ENCODE measurements at places on chromosomes 1 and 21. TPM values are rescaled to one million over a fixed set of nuclear protein-coding genes. Genes with fewer than 3 reads are reported as not detected.

Gene OR2L2
- not detected for total RNA-seq

Gene CXADR
- 5.1 TPM for total RNA-seq

Gene CFAP45
- 1.7 TPM for total RNA-seq

Gene SELENOF
- total RNA-seq, result 291 TPM

Gene CGN
- total RNA-seq, result 4.1 TPM

Gene MSTO1
- 26.5 TPM for total RNA-seq

Gene PPM1J
- total RNA-seq, result 0.06 TPM

Gene TLR5
- total RNA-seq, result 0.77 TPM

Gene DISC1
- total RNA-seq, result 3.4 TPM

Gene TSNAX
- total RNA-seq, result 36.5 TPM

Gene SLC1A7
- total RNA-seq, result not detected

Gene AQP10
- total RNA-seq, result not detected

Gene B3GALT2
- total RNA-seq, result not detected

Gene GAS5
- 584 TPM for total RNA-seq

Gene STK40
- 31.1 TPM for total RNA-seq

Gene AKR7A3
- 0.77 TPM for total RNA-seq

GRCh38 chr21:45525153-45525909 lies 16.9 kb downstream of the SLC19A1 start:
- no peak for DNase-seq

DNA sequence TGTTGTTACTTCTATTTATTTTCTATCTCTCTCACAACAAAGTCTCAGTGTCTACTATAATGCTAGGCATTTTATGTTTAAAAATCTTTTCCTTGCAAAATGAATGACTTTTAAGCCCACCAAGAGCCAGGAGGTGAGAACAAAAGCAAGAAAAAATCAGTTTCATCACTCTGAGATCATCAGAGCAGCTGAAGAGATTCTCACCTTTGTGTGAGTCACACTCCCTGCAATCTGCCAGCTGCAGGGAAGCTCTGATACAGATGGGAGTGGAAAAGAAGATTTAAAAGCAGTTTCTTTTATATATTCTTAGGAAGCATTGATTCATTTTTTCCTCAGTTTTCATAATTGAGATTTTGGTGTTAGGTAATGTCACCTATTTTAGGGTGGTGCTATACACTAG lies 107.6 kb downstream of the LHX9 start:
- peak; percentile 21 for DNase-seq

GRCh38 chr21:45164124-45164511 lies 89.7 kb downstream of the ADARB1 start:
- DNase-seq, result no peak

- no peak for DNase-seq
These were observed 57.5 kb upstream of the RBM15 start for GRCh38 chr1:110281363-110282290.

GRCh38 chr1:219422811-219423598 lies 189.9 kb downstream of the ZC3H11B start:
- DNase-seq, result peak; percentile 81

GRCh38 chr21:45843426-45843825 lies 138.1 kb upstream of the COL6A1 start:
- DNase-seq, result no peak

- no peak for DNase-seq
These were observed 16.8 kb upstream of the CD58 start for GRCh38 chr1:116587501-116588227.

GRCh38 chr1:41775956-41776585 lies 142.7 kb downstream of the HIVEP3 start:
- DNase-seq, result no peak

DNA sequence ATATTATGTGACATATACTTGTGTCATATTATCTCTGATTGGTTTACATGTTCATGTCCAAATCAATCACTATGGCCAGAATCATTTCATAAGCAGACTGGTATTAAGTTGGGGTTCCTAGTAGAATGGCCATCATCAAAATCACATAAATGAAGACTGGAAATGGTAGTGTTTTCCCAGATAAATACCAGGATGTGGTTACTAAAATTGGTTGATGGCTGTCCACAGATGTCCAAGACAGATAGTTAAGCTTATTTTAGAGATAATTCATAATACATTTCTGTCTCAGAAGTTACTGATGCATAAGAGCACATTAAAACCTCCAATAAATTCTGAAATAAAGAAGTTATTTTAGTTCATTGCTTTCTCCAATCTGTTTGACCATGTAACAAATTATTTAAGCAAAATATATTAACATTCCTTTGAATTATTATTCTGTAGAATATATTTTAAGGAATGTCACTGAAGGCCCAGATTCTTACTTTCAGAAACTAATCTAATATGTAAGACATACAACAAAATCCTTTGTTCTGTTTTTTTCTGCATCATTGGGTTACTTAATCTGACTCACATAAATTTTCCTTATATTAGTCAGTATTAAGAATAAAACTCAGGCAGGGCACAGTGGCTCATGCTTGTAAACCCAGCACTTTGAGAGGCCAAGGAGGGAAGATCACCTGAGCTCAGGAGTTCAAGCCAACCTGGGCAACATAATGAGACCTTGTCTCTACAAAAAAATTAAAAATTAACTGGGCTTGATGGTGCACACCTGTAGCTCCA lies 483.9 kb downstream of the PTPRC start:
- no peak for DNase-seq

GRCh38 chr1:95742591-95743089 lies 508.6 kb downstream of the RWDD3 start:
- peak; percentile 6 for DNase-seq

GRCh38 chr1:171828794-171829193 lies 12.5 kb upstream of the DNM3 start:
- DNase-seq, result no peak

GRCh38 chr1:58739856-58740466 lies 40.1 kb upstream of the MYSM1 start:
- DNase-seq, result peak; percentile 48

GRCh38 chr1:167518331-167518700 lies at the start of gene CD247:
Gene CD247, minus strand, starts transcription at chr1:167518529. Its CDS starts 64 bp downstream, at chr1:167518465.
- DNase-seq, result no peak

DNA sequence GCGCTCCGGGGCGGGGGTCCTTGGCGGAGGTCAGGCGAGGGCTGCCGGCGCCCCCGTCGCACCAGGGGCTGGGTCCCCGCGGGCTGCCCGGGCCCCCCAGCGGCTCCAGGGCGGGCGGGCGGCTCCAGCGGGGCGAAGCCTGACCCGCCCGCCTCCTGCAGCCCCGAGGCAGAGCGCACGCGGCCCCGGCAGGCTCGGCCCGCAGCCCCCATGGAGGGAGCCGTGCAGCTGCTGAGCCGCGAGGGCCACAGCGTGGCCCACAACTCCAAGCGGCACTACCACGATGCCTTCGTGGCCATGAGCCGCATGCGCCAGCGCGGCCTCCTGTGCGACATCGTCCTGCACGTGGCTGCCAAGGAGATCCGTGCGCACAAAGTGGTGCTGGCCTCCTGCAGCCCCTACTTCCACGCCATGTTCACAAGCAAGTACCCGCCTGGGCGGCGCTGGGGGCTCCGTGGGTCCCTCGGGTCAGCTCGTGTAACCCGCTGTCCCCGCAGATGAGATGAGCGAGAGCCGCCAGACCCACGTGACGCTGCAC lies 817 bp downstream of the KLHL17 start:
- DNase-seq, result no peak

- no peak for DNase-seq
These were observed 36.6 kb downstream of the OLFM3 start for GRCh38 chr1:101960142-101960541.

- peak; percentile 55 for DNase-seq
These were observed 15.8 kb downstream of the CDA start for GRCh38 chr1:20604678-20605077.

- no peak for DNase-seq
These were observed 42.3 kb downstream of the NVL start for GRCh38 chr1:224287714-224288113.

DNA sequence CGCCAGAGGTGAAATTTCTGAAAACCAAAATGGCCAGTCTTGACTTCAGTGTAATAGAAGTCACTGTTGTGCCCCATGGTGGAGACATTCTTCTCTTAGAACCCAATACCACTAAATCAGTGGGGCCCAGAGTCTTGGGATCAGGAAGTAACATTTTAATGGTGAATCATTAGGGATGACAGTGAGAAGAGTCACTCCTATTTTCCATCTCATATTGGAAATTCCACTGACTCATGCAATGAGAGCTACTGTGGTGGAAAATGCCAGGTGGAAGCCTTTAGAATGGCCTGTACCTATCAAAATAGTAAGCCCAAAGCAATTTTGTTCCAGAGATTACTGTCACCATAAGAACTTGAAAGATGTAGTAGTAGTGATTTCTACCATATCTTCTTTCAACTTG lies 20.6 kb upstream of the PPM1J start:
- peak; percentile 93 for DNase-seq

GRCh38 chr1:151849871-151850270 lies 3.6 kb downstream of the THEM5 start:
- no peak for DNase-seq

- peak; percentile 62 for DNase-seq
These were observed 2.2 kb upstream of the CRABP2 start for GRCh38 chr1:156707417-156708217.

GRCh38 chr1:202056644-202057334 lies 46.4 kb downstream of the ELF3 start:
- DNase-seq, result peak; percentile 73

DNA sequence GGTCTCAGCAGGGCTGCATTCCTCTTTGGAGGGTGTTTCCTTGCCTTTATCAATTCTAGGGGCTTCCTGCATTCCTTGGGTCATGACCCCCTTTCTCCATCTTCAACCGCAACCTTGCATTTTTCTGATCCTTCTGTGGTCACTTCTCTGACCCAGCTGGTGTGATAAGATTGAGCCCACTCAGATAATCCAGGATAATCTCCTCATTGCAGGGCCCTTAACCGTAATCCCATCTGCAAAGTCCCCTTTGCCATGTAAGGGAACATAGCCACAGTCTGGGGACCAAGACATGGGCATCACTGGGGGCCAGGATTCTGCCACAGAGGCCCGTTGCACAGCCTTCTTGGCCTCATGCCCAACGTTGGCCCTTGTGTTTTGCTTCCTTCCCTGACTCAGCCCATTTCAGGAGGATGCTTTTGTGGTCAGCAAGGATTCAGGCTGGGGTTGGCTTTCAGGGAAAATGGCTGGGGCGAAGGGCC lies 35.0 kb upstream of the IL19 start:
- peak; percentile 70 for DNase-seq

- no peak for DNase-seq
These were observed 28.7 kb downstream of the TMEM200B start for GRCh38 chr1:29094954-29095353.

- DNase-seq, result no peak
These were observed 25.7 kb downstream of the LDLRAD1 start for GRCh38 chr1:53992085-53992874.

DNA sequence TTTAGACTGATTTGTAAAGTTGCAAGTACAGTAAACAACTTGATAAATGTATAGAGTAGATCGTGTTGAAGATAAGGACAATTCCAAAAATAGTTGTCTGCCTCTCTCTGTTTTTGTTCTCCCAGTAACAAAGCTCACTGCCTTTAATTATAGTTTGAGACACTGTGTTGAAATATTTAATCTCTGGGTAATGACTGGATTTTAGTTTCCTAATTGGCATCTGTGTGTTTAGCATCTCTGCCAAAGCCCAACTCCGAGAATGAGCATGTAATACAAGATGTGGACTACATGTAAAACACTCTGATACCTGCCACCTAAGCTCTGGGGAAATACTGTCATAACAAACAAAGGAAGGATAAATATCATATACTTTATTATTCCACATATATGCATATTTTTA lies 27.7 kb upstream of the SDE2 start:
- no peak for DNase-seq
